Stimulated activated CD8-positive, alpha-beta memory T cell treated with anti-CD3 and anti-CD28 coated beads, Interleukin-15, amount 100 ng/mL, for 48 hours (primary cell): ENCODE measurements at places on chromosomes 5 and 9.

GRCh38 chr5:136309376-136309775 is 56.0 kb downstream of the TRPC7 start:
- DNase-seq = no peak

GRCh38 chr5:143228597-143229293 is 174.7 kb downstream of the NR3C1 start:
- no peak for DNase-seq

- DNase-seq = no peak
Observed at GRCh38 chr5:82459626-82460025, 181.5 kb upstream of the RPS23 start.

DNA sequence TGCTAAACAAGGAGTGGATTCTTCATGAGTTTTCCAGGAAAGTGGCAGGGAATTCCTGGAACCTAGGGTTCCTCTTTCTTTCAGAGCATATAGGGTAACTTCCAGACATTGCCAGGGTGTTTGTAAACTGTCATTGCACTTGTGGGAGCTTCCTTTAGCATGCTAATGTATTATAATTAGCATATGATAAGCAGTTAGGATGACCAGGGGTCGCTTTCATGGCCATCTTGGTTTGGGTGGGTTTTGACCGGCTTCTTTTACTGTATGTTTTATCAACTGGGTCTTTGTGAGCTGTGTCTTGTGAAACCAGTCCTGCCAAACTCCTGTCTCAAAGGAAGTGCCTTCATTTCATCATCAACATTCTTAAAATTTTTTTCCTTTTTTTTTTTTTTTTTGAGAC is 11.9 kb upstream of the MELK start:
- no peak for DNase-seq

- no peak for DNase-seq
Observed at GRCh38 chr5:172909931-172910502, 49.2 kb upstream of the RPL26L1 start.

DNA sequence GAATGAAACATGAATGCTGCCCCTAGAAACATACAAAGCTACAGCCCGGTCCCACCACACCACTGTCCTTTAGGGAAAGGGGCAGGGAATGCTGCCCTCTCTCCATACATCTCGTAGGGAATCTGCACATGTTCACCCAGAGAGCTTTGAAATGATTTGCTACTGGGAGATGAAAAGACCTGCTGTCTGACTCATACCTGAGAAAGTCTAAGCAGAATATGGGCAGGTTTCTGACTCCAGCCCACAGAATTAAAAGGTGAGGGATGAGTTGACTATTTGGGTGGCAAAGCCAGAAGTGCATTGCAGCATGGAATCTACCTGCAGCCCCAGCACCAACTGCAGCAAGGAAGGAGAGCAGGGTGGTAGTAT is 297.9 kb downstream of the TLE1 start:
- DNase-seq = no peak

- no peak for DNase-seq
Observed at GRCh38 chr5:1789834-1790471, 9.7 kb downstream of the MRPL36 start.

- DNase-seq = no peak
Observed at GRCh38 chr9:104302775-104303174, 201.3 kb upstream of the OR13F1 start.

DNA sequence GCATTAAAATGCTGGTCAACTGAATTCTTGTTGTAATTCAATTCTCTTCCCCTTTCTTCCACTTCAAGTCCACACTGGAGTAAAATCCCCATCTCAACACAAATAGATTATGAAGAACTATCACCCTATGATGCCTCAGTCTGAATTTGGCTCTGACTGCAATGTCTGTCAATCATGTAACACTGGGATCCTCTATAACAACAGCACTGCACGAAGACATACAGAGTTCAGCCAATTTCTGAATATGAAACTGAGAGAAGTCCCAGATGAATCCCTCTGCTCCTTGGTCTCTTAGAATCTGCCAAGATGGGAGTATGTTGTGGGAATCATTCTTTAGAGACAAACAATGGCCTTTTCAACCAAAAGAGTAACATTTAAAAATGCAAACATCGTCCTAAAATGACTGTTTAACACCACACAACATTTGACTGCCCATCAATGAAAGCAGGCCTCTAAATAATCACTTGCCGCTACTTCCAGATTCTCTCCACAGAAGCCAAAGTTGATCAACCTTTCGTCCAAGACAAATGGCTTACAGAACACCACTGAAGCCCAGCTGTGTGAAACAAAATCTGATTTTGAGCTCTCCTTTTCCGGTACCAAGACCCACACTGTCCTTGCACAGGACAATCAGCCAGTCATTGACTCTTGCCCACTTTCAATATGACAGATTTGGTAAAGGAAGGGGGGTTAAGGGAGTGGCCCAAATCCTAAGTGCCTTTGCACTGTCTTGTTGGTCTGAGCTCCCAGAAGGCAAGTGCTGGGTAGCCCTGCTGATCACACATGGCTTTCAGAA is 258.0 kb downstream of the EBF1 start:
- no peak for DNase-seq

DNA sequence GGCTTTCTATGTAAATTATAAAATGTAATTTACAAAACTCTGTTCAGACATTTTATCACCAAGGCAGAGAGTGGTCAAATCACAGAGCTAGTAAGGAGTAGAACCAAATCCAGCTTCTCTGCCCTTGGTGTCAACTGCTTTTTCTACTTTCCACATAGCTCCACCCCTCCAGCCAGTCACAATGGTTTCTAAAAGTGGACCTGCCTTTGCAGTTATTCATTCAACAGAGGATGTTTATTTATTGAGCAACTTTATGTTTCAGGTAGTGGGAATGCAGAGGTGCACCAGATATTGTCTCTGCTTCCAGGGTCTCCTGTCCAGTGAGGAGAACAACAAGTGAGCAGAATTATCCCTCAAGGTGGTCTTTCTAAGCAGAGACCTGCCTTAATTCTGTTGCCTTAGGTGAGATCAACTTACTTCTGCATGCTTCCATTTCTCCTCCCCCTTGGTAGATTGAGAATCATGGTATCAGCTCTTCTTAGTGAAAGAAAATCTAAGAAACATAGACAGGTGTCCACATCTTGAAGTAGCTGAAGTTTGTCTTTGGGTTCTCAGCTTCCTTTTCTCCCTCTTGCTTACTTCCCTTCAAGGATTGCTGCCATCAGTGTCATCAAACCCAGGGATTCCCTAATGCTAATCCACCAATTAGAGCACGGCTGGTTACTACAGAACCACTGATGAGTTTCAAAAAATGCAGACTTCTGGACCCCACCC is 17.2 kb upstream of the PDCD1LG2 start:
- no peak for DNase-seq

- no peak for DNase-seq
Observed at GRCh38 chr5:151293624-151294023, 9.9 kb downstream of the SLC36A3 start.

GRCh38 chr5:854966-855743 is 4.4 kb upstream of the ZDHHC11 start:
- no peak for DNase-seq

DNA sequence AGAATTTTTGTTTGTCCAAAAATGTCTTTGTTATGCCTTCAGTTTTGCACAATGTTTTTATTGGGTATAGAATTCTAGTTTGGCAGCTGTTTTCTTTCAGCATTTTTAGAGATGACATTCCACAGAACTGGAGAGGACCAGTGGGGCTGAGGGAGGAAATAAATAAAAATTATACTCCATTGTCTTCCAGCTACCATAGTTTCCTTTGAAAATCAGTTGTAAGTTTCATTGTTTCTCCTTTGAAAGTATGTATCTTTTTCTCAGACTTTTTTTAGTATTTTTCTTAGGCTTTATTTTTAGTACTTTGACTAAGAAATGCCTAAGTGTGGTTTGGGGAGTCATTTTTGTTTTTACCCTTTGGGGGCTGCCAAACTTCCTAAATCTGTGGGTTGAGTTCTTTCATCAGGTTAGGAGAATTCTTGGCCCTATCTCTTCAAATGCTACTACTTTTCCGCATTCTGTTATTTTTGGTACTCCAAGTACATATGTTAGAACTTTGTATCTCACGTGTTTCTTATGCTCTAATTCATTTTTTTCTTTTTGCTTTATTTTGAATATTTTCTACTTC is 15.2 kb upstream of the FBLL1 start:
- no peak for DNase-seq

- no peak for DNase-seq
Observed at GRCh38 chr5:124474528-124475215, 271.8 kb downstream of the ZNF608 start.

DNA sequence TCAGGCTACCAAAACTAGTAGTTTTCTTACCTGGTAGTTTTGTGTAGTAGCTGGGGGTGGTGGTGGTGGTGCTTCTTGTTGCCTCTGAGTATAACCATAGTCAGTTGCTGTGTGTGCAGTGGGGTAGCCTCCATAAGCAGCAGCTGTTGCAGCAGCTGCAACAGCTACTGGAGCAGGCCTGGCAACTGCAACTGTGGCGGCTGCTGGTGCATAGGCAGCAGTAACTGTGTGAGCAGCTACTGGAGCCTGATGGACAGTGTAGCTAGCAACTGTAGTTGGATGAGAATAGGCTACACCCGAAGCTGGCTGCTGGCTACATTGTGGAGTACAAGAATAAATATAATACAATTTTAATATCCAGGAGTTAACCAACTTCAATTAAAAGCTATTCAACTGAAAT is 24.7 kb downstream of the ZFR start:
- no peak for DNase-seq

DNA sequence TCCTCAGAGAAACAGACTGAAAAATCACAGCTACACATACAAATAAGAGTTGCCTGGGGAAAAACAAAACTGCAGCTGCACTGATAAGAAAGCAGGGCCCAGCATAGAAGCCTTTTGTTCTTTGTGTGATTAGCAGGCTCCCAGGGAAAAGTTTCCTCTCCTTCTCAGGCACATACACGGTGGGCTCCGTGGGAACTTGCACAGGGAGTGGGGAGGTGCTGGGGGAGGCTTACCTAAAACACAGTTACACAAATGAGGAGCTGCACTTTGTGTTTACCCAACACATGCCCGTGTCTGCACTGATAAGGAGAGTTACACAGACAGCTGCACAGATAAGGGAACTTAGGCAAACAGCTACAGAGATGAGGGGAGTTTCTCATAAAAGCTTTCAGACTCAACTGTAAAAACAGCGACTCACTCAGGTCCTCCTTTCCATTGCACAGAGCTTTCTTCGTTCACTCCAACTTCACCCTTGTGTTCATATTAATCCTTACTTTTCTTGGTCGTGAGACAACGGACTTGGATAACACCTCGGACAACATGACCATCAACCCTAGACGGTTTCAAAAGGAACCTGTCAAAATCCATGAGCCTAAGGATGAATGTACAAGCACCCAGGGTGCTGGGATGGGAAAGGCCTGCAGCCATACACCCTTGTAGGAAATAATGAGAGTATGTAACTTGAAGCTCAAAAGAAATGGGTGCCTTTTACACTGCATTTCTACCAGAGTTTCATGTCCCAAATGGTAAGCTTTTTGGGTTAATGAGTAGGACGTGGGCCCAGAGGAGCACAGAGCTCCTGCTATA is 50.8 kb downstream of the SERINC5 start:
- no peak for DNase-seq

- DNase-seq = no peak
Observed at GRCh38 chr9:90813523-90813922, 11.9 kb downstream of the SYK start.

DNA sequence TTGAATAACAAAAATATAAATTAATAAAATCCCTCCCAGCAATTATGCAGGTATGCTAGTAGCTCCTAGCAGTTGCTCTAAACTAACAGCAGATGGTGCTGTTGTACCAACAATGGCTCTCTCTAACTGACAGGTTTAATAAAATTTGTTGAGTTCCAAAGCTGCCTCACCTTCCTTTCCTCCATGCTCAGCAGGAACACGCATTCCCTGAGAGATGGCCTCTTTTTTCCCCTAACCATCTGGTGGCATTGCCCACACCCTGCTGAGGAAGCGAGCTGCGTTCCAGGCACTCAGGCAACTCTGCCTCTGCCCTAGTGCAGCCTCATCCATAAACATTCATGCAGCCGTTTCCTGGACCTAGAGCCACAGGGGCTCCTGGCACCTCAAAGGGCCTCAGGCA is 106.2 kb downstream of the KLHL3 start:
- no peak for DNase-seq

DNA sequence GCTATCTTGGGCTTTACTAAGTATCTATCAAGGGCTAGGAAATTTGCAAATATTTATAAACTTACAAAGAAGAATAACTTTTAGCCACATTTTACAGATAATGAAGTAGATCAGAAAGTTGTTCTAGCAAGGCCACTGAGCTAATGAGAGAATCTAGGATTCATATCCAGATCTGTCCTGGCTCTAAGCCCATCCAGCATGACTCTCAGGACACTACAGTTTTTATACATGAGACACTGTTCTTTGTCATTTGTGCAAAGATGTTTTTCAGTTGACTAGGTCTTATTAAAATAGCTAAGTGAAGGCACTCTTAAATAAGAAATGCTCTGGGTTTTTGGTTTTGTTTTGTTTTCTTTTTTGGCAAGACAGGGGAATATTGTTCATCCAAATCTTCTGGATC is 273.1 kb downstream of the GABRB2 start:
- no peak for DNase-seq

DNA sequence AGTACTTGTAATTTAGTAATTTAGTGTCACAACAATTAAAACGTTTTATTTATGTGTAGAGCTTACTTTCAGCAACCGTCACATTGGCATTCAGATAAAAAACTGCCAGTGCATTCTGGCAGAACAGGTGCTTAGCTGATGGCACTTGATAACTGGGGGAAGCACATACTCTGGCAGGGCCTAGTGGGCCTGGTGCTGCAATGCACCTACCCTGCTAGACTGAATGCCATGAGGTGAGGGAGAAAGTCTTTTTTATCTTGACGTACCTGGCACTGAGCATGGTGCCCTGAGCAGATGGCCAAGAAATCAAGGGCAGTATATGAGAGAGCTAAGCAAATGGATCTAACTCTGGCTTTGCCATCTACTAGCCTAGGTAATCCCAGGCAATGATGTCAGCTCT is 280.6 kb upstream of the EFNA5 start:
- DNase-seq = no peak

DNA sequence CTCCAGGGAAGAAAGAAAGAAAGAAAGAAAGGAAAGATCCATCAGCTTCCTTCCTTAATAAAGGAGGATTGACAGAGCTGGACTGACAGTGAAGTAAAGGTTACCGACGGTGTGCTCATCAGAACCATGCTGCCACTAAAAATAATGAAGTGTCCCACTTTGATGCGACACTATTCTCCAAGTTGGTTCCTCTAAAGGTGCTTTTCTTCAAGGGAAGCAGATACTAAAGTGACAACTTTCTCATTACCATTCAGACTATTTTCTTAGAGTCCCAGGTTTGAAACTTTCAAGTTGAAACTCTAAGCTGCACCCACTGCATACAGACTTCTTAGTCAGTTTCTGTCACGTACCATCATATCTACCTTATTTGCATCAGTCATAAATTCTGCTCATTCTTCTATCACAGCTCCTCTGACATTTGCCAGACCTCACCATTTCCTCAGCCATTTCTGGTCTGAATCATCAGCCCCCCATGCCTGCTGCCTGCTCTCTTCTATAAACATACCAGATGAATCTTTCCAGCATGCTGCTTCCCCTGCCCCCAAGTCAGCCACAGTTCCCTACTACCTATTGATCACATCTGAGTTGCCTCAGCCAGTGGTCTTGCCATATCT is 177.6 kb downstream of the DEPDC1B start:
- DNase-seq = no peak
